ENCODE measurements at places on chromosomes 11 and 22.

GRCh38 chr22:41401781-41402648 is 20.3 kb downstream of the TEF start:
- DNase-seq = no peak

GRCh38 chr11:64742087-64742888 is 1.7 kb downstream of the RASGRP2 start:
- no peak for DNase-seq

- DNase-seq = no peak
Observed at GRCh38 chr11:20089796-20090653, 70.2 kb downstream of the DBX1 start.

DNA sequence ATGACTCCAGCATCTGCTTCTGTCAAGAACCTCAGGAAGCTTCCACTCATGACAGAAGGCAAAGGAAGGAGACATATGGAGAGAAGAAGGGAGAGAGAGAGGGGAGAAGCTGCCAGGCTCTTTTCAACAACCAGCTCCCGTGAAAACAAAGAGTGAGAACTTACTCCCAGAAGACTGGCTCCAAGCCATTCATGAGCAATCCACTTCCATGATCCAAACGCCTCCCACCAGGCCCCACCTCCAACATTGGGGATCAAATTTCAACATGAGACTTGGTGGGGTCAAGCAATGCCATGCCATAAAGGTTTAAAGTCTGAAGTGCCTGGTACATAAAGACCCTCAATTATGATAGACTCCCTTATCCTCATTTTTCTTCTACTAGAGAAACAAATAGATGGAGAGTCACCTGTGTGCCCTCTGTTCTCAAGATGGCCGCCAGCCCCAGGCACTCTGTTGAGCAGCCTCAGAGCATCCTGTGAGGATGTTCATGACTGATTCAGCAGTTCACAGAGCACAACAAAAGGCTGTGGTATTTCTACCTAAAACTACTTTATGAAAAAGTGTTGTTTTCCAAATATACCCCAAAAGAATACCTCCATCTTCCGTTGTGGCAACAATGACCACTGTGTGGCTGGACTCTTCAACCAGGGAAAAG is 69.0 kb upstream of the CRTAM start:
- no peak for DNase-seq

- no peak for DNase-seq
Observed at GRCh38 chr22:29819501-29819900, 18.6 kb downstream of the ASCC2 start.
